ENCODE measurements at places on chromosomes 3 and 15.

GRCh38 chr3:16904423-16905417, 20.0 kb downstream of the PLCL2 start:
- no peak for DNase-seq

DNA sequence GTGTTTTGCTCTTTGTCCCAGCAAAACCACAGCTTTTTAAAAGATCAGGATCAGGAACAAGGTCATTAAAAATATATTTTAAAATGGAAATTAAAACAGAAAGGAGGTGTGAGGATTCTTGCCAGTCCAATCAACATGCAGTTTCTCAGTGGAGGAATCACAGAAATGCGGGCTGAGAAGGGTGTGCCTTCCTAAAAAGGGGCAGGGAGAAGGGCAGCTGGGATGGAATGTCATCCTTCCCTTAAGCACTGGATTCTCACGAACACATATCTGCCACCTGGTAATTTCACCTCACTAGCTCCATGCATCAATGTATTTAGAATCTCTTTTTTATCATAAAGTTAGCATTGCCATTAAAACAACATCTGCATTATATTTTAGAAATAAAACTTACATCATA, 21.4 kb downstream of the ABI3BP start:
- DNase-seq: no peak

DNA sequence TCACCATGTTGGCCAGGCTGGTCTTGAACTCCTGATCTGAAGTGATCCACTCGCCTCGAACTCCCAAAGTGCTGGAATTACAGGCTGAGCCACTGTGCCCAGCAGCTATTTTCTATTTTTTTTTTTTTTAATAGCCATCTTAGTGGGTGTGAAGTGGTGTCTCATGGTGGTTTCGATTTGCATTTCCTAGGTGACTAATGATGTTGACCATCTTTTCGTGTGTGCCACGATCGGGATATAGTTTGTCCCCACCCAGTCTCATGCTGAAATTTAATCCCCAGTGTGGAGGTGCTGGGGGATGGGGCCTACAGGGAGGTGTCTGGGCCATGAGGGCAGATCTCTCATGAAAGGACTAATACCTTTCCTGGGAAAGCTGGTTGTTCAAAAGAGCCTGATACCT, 41.8 kb upstream of the MUC13 start:
- no peak for DNase-seq

DNA sequence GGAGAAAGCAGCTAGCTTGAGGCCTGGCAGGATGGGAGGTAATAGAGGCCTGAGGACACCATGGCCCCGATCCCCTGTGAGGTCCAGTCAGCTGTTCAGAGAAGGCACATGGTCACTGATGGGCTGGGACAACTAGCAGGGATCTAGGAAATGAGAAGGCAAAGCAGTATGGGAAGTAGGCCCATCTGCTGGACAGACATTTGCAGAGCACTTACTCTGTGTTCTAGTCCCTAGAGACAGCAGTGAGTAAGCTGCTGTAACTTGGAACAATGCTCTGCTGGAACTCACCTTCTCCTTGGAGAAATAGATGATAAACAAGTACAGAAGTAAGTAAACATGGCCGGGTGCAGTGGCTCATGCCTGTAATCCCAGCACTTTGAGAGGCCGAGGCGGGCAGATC, 7.1 kb downstream of the ECE2 start:
- DNase-seq: no peak

DNA sequence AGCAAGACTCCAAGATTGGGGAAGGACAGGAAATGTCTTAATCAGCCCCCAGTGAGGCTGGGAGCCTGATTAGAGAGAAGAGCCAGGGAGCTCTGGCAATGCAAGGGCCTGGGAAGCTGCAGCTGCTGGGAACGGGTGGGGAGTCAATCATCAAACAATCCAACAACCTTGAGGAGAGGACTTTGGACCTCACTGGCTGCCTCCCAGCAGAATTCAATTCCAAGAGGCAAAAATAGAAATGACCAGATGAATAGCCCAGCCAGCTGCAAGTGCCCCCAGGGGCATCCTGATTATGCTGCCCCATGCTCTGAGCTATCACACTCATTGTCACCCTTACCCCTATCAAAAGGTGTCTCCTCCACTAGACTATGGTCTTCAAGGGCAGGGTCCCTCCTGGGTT, 6.1 kb upstream of the HOMER2 start:
- DNase-seq: no peak

- DNase-seq: no peak
Measured at GRCh38 chr3:154898443-154898842, 181.7 kb upstream of the MME start.

- no peak for DNase-seq
Measured at GRCh38 chr3:126208182-126208581, 27.8 kb upstream of the ALDH1L1 start.

DNA sequence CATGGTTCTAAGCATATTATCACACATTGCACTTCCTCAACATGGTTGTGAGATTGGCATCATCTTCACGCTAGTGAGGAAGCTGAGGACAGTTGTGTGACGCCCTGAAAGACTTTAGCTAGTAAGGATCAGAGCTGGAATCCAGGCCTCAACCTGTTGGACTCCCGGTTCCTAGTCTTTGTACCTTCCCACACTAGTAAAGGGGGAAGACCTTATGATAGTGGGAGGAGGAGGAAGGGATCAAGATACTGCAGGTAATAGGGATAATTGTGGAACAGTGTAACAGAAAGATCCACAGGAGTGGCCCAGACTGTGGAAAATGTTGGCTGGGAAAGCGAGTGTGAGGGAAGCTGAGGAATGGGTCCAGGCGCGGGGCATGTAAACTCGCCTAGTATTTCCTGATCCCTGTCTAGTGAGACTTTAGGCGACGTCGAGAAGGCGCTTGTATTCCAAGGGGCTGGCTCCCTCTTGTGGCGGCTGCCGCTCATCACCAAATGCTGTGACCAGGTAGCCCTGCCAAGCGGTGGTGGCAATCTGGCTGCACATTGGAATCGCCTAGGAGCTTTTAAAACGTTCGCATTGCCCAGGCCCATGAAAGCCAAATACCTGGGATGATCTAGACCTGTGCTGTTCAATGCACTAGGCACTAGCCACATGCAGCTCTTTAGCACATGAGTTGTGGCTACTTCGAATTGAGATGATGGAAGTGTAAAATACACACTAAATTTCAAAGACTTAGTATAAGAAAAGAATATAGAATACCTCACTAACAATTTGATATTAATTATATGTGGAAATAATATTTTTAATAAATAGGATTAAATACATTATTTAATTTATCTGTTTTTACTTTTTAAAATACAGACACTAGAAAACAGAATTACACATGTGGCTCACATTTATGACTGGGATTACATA, 38.8 kb upstream of the CLDN18 start:
- no peak for DNase-seq

GRCh38 chr3:151925419-151925818, 52.0 kb downstream of the SUCNR1 start:
- DNase-seq: no peak

DNA sequence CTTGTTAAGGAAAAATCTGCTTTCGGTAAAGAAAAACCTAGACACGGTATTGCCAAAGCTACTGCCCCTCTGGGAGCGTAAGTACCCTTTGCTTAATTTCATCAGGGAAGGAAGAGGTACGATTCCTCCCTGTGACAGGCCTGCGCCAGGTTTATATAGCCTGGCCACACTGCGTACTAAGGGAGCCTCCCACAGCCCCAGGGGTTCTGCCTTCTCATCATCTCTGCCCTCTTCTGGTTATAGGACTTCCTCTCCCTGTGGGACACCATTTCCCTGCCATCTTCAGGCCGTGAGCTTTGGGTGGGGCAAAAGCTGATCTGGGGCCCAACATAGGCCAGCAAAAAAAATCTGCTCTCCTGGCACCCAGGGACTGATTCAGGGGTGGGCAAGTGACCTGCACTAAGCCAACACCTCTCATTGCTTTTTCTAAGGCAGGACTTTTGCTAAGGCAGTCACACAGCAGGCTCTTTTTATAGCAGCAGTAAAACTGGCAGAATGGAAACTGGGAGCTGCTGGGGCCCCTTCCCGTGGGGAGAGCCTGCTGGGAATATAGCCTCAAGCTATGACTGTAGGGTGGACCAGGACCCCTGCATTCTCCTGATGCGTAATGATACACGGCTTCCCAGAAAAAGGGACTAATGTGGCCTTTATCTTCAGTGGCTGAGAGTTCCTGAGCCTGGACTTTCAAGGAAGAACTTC, 76.2 kb downstream of the PRICKLE2 start:
- no peak for DNase-seq

- no peak for DNase-seq
Measured at GRCh38 chr3:157865352-157866000, 240.7 kb downstream of the SHOX2 start.

GRCh38 chr3:8653800-8654408, 9.3 kb upstream of the SSUH2 start:
- no peak for DNase-seq

GRCh38 chr3:32686713-32687112, 1.7 kb downstream of the CNOT10 start:
- DNase-seq: no peak

DNA sequence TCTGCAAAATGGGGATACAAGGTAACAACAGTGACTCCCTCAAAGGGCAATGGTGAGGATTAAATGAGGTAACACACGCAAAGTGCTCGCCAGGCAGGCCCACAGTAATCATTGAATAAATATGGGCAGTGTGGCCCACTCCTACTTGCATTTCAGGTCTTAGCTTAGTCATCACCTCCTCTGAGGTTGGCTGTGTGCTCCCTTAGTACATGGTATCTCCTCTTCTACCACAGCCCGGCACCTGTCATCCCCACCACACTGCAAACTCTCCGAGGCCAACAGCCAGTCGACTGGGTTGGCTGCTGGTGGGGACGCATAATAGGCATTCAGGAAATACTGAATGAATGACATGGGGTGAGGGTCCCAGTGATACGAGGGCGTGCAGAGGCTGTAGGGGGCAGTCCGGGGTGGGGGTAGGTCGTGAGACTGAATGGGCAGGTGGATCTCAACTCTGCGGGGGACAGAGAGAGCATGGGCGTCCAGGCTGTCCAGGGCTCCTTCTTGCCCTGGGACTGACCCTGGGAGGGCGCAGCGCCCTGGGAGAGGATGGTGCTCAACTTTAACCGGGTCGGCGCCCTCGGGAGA, 375 bp upstream of the MYZAP start:
- DNase-seq: no peak

All from stimulated activated CD8-positive, alpha-beta memory T cell treated with anti-CD3 and anti-CD28 coated beads, Interleukin-7, amount 100 ng/mL, for 1 hour (primary cell).